CD14-positive monocyte (primary cell): ENCODE measurements at places on chromosomes 1 and 21. TPM values are rescaled to one million over a fixed set of nuclear protein-coding genes. Genes with fewer than 3 reads are reported as not detected.

Gene NBPF1
- polyA plus RNA-seq = 4.3 TPM

Gene HAPLN2
- 0.10 TPM in 1 of 2 replicates, not detected in the other for polyA plus RNA-seq

Gene GUCA2B
- polyA plus RNA-seq = not detected

Gene TRIM17
- polyA plus RNA-seq = not detected

Gene CNKSR1
- 1.4 and 1.5 TPM in 2 replicates for polyA plus RNA-seq

Gene SPATA21
- polyA plus RNA-seq = not detected

Gene OR2L8
- polyA plus RNA-seq = not detected

Gene BECN2
- polyA plus RNA-seq = not detected

Gene PLA2G2E
- not detected for polyA plus RNA-seq

Gene NPHP4
- polyA plus RNA-seq = 13.7 TPM in 2 replicates

Gene HCRTR1
- polyA plus RNA-seq = not detected

Gene ZSCAN20
- 0.24 and 0.51 TPM in 2 replicates for polyA plus RNA-seq

Gene DPT
- polyA plus RNA-seq = not detected

Gene TOMM40L
- polyA plus RNA-seq = 5.2 TPM

Gene ST6GALNAC3
- 2.7 and 7.6 TPM in 2 replicates for polyA plus RNA-seq

Gene HSD3B1
- polyA plus RNA-seq = not detected

Gene TARBP1
- 1.4 TPM for polyA plus RNA-seq
